Tibial nerve (tissue), 4 donors: ENCODE measurements at places on chromosomes 11 and 22.

DNA sequence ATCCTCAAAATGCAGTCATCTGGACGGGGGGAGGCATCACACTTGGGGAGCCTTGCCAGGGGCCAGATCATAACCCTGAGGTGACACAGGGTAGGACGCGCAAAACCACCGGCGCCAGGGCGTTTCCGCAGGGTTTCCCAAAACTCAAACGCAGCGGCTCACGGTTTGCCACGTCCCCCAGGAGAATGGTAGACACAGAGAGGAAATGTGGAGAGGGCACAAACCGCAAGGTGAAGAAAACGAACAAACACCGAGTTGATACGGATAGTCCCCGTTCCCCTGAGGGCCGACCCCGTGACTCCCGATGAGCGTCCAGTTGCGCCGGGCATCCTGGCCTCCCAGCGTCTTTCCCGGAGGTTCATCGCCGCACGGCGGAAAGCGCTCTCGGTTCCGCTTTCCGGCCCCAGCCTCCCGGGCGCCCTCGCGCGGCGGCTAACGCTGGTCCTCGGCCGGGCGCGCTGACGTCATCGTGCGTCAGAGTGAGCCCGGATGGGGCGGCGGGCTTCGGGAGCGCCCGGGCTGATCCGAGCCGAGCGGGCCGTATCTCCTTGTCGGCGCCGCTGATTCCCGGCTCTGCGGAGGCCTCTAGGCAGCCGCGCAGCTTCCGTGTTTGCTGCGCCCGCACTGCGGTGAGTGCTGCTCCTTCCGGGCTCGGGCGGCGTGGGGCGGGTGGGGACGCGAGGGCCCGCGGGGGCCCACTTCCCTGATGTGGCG is at the start of gene BIRC2:
Gene BIRC2 (plus strand): TSS at position 467 of the 714 bp plus-strand sequence. CDS start 2,641 bp downstream, outside the sequence.
- peak; percentile 93 for DNase-seq

DNA sequence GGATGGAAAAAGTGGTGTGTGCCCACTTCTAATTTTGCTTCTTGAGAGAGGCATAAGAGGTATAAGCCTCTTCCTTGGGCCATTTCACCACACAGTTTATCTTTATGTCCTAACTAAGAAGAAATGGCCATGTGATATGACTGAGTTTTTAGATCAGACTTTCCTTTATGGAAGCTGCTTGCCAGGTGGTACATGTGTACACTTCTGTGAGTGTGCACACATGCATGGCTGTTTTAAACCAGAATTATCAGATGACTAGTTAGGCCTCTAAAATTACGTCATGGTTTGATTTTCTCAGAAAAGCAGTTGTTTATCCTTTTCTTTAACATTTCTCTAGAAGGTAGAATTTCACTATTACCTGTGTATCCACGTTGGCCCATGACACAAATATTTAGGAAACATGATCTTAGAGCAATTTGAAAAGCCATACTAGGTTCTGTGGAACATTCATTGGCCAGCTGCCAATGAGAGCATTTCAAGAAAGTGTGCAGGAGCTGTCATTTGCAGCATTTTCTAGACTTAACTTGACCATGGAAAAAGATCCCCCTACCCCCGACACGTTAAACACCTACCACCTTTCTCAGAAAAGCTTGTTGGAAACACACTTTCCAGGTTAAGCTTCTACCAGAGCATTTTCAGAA is 109.2 kb upstream of the GAL start:
- DNase-seq, result no peak

- DNase-seq, result no peak
These were observed 304.0 kb upstream of the ANO3 start for GRCh38 chr11:26027887-26028286.

DNA sequence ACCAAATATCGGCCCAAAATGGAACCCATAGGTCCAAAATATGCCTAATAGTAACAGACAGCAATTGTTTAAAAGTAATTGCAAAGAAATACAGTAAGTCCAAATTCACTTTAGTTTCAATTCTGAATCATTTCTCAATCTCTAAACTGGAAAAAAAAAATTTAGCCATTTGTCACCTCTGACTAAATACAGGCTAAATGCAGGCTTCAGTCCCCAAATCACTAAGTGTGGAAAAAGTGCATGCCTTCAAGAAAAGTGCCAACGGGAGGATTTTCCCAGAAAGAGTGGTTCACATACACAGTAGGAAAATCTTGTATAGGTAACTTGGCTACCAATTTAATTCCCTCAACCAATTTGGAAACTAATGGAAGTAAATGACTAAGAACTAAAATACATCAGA is 35.7 kb downstream of the SIK3 start:
- DNase-seq, result no peak

DNA sequence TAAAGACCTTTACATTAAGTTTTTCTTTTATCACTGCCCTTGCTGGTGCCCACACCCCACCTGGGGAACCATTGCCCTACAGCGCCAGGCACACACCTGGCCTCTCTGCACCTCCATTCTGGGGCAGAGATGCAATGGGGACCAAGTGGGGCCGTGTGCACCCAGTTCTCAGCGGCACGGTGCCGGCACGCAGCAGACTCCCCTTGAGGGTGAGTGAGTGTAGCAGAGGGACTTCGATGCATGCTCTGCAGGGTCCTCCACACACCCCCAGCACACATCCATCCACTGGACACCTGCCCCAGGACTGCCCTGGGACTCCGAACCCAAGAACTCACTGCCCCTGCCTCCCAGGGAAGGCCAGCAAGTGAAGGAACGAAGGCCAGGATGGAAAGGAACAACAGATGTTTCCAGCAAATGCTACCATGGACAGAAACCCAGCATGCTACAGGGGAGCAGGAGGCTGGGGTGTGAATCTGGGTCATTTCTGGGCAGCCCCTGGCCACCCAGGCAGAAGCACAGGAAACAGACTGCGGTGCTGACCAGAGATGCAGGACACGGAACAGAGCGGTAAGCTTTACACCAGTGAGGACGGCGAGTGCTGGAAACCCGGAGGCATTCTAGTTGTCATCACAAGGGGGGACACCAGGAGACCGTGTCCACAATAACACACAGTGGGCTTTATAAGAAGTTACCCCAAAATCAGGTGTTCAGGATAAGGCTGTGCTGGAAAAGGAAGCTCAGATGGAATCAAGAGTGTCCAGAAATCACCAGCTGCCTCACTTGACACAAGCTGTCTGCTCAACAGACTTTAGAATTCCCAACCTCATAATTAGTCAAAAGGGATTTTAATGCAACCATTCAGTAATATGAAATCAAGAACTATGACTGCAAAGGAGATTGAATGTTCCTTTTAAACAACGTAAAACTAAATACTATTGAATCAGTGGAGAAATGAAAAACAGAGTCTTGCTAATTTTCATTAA is 32.7 kb upstream of the MOB2 start:
- no peak for DNase-seq

GRCh38 chr11:62399878-62400266 is 19.0 kb upstream of the SCGB1A1 start:
- no peak for DNase-seq

DNA sequence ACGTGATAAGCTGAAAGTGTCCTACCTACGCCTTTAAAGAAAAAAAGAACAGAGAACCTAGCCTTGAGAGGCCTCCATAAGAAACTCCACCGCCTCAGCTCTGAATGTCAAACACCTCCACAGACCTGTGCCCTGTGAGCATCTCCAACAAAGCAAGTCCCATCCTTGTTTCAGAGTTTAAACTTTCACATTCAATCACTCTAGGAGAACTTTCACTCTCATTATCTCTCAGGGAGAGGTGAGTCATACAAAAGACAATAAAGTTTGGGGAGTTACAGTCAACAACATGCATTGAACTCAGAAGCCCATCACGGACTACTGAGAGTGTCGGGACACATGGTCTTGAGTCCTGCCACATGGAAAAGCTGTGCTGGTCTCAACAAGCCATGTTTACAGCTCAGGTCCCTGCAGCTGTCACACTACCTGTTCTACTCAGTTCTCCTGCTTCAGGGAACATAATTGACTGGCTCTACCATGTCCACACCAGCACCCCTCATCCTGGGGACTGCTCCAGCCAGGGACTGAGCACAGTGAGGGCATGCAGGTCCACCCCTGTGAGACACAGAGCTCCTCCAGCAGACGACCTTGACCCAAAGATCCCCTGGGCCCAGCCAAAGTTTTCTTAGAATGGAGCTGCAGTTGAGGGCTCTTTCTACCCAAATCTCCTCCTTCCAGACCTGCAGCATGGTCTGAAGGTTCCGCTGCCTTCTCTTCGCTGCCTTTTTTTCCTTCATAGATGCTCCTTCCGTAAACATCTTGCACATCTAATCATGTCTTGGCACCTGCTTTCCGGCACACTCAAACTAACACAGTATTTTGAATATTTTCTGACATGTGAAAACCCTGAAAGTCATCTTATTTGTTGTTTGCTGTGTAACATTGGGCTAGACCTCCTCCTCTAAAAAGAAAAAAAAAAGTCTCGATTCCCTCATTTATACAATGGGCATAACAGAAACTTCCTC is 114.9 kb downstream of the ETS1 start:
- no peak for DNase-seq

DNA sequence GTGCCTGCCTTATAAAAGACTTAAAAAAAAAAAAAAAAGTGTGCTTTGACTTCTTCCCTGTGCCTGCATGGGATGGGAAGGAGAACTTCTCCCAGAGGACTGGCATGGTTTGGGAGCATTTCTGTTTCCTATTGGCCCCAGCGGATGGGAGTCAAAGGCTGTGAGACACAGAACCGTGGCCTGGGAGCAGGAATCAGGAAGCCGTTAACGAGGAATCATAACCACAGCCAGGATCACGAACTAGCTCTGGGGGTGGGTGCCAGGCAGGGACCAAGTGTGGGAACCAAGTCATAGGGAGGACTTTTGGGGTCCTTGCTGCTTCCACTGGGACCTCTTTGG is 526 bp downstream of the C1QTNF6 start:
- DNase-seq, result no peak

DNA sequence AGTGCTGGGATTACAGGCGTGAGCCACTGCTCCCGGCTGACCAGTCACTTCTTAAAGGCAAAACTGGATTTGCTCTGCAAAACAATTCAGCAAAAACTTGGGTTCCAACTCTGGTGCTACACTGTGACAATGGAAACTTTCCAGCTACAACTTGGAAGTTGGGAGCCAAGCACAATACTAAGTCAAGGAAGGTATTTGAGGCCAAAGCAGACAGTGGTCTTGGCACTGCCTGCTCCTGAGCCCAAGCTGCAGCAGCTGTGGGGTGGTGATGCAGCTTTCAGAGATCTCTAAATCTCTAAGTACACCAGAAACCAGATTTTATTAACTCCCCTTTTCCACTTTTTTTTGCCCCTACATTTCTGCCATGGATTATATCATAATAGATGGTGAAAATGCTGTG is 17.5 kb downstream of the ADM start:
- no peak for DNase-seq

DNA sequence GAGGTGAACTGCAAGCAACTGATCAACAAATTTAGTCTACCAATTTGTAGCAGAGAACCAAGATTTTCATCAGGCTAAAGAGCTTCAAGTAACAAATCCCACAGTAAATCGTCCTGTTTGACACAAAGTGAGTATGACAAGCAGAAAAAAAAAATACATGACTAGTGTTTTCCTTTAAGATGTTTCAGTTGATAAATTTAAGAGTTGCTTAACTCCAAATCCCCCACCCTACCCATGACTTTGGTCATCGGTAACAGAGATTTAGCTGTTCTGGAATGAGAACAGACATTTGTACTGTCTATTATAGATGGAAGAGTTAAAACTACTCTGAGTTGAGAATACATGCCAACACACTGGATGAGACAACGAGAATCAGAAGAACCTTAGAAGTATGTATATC is 165.0 kb upstream of the MTMR2 start:
- no peak for DNase-seq

- no peak for DNase-seq
These were observed 12.6 kb upstream of the NECTIN1 start for GRCh38 chr11:119741369-119742262.

DNA sequence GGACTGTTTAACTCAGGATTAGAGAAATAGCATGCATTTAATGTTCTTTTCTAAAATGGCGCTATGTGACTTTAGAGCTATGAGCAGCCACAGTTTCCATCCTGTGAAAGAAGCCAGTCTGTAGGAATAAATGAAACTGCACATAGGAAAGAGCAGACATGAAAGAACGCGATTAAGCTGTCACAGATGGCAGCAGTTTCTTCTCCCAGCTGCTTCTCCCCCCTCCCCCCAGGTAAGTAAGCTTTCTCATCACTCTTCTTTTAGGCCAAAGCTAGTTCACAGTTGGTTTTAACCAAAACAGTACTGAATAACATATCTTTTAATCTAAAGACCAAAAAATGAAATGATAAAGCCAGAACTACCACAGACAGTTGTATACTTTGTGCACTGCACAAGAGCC is 266.4 kb downstream of the KCNA4 start:
- DNase-seq, result no peak

GRCh38 chr11:15396778-15397177 is 282.1 kb downstream of the INSC start:
- DNase-seq, result no peak

- DNase-seq, result no peak
These were observed 47.2 kb downstream of the BLID start for GRCh38 chr11:122068837-122069236.

GRCh38 chr11:8779732-8780131 is 97.1 kb downstream of the RPL27A start:
- no peak for DNase-seq

DNA sequence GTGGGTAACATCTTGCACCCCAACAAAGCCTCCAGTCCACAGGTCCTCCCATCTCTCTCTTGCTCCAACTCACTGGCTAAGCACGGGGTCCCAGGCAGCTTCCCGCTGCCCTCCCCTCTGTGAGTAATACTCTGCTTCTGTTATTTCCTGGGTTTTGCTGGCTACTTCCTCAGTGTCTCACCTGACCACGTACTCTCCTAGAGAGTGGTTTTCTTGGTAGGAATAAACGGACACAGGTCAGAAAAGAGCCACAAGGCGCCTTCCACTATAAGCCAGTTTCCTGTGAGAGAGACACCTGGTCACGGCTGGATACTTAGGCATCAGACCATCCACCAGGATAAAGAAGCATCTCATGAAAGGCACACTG is 36.0 kb downstream of the ARRB1 start:
- DNase-seq, result no peak

DNA sequence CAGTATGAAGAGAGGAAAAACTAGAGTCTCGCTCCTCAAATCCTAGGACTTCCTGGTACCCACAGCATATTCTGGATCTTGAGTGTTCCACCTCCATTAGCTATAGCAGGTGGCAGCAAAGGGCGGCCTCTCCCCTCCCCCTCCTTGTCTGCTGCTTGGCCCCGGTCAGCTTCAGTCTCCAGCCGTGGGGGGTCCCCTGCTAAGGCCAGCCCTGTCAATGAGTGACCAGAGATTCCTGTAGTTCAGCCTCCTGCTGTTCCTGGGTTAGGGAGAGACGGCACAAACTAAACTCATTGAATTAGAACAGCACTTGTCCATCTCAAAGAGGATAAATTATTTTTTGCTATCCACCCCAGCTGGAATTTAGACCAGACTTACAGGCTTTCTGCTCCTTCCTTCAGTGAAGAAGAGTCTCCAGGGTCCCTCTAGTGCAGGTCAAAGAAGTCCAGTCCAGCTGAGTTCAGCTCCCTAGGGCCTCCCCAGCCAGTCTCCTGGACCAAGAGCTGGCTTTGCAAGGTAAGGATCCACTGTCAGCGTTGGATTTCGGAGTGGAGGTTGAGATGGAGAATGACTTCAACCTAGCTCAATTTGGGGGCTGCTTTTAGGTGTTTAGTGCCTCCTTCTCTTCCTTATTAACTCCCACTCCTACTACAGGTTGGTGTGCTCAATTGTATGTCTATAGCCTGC is 1.1 kb upstream of the PHLDB1 start:
- no peak for DNase-seq
